ENCODE measurements at places on chromosomes 12 and 14.
A peak's percentile ranks its signal among the peaks of the same experiment; 100 is the strongest.

- no peak for DNase-seq
These were observed 81.2 kb upstream of the OTOGL start for GRCh38 chr12:80018119-80018518.

DNA sequence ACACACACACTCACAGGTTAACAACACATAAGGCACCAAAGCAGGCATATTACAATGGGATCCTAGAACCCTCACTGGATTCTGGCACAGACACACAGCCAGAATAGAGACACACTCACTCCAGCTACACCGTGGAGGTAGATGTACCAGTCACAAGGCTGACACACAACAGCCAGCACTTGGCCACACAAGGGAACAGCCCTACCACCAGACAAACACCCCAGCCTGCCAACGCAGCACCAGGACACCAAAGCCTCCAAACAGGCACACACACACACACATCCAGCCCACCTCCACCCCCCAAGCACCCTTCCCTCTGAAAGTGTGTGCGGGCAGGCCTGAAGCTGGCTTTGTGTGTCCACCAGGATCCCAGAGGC, 10.9 kb upstream of the ITGB7 start:
- no peak for DNase-seq

DNA sequence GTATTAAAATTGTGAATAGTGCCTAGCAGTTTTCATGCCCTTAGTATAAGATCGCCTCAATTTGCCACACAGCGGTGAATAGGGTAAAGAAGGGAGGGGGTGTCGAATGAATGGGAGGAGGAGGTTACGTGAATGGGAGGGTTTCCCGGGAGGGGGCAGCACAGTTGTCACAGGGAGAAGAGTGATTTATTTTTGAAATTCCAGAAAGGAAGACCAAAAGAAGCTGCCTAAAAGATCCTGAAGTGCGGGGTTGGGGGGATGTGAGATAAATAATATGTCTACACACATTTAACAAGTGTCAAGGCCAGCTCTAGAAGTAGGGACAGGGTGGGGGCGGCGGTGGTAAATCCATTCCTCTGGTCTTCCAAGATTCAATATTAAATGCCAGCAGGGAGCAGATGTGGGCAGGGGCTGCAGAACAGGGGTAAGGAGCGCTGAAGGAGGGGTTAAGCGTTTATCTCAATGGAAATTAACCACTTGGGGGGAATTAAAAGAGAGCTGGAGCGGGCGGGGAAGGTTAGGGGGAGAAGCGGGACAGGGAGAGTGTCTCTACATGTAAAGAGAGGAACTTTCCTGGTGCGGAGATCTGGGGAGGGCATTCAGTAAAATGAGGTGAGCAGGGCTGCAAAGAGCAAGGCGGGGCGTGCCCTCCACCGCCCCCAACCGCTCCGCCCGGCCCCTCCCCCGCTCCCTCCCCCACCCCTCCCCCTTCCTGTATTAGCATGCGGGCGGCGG, 867 bp downstream of the C12orf42 start:
- DNase-seq: no peak

GRCh38 chr12:107917912-107918800, 143.7 kb downstream of the ASCL4 start:
- peak; percentile 41 for DNase-seq

DNA sequence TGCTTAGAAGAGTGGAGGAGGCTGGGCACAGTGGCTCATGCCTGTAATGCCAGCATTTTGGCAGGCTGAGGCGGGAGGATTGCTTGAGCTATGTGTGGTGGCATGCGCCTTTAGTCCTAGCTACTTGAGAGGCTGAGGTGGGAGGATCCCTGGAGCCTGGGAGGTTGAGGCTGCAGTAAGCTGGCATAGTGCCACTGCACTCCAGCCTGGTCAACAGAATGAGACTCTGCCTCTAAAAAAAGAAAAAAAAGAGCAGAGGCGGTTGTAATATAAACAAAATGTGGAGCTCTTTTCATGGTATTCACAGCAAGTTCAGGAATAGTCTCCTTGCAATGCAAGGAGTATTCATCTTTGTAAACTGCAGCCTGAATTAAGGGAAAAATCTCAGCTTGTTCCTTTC, 27.2 kb downstream of the ARID2 start:
- no peak for DNase-seq

GRCh38 chr14:76919431-76920330, 93.5 kb downstream of the LRRC74A start:
- peak; percentile 93 for DNase-seq
